ENCODE measurements at places on chromosomes 7 and 10. TPM values are rescaled to one million over a fixed set of nuclear protein-coding genes. Genes with fewer than 3 reads are reported as not detected.

KNDC1 gene
- 1.2 TPM for total RNA-seq

EIF3A gene
- total RNA-seq = 129 TPM

CYP3A7 gene
- total RNA-seq = not detected

DPYSL4 gene
- 6.7 TPM for total RNA-seq

ZNF487 gene
- total RNA-seq = 6.1 TPM

MDFIC gene
- 85.8 TPM for total RNA-seq

TFEC gene
- 0.28 TPM for total RNA-seq

SEPTIN14 gene
- not detected for total RNA-seq

GIMAP6 gene
- 85.9 TPM for total RNA-seq

PVRIG gene
- 71.8 TPM for total RNA-seq

ELOVL3 gene
- not detected for total RNA-seq

RNF148 gene
- total RNA-seq = not detected

PON1 gene
- not detected for total RNA-seq

DLX5 gene
- total RNA-seq = not detected

GPR37 gene
- not detected for total RNA-seq

FGF8 gene
- total RNA-seq = not detected

BHLHA15 gene
- 0.43 TPM for total RNA-seq
